ENCODE measurements at places on chromosomes 3 and 15.

DNA sequence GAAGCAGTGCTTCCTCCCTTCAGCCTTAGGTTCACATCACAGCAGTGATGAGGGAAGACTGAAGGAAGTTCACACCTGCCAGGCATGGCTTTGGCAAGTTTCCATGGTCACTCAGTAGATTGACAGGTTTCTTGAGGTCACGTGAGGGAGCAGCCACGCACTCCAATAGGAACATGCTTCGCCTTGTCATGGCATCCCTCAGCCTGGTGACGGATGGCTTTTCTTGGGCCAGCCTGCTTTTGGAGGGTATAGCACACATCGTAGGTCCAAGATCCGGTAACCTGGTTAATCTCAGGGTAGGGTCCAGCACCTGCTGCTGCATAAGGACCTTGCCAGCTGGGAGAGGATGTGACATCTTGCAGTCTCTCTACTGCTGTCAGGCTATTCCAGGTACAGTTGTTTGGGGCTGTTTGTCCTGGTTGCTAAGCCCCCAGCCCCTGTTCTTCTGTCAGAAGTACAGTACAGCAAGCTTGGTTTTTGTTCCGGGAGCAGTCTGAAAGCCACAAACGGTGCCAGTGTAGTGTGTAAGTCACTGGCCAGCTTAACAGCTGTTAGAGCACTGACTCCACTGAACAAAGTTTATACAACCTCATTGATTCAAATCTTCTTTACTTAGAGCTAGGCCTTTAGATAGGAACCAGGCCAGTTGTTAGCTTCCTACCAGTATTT lies 42.3 kb downstream of the PSMD6 start:
- DNase-seq = no peak

DNA sequence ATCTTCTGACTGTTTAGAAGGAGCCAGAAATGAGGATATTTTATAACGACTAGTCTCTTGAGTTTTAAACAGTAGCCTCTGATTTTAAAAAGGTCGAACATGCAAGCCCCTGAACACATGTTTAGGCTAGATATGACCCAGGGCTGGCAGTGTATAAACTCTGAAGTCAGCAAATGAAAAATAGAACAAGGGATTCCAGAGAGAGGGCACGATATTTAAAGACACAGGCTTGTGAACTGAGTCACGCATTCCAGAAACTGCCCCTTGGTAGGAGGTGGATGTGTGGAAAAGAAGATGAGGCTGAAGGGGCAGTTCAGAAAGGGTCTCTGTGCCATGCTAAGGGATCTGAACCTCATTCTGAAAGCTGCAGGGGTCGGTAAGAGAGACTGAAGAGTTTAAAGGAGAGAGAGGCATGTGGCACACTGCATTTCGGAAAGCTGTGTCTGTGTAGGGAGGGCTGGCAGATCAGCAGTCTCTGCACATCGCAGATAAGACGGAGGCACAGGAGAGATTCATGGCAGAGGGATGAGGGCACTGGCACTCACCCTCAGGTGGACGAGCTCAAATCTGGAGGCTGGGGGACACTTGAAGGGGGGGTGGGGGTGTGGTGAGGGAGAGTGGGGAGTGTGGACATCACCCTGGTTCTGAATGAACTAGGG lies 22.1 kb downstream of the ST8SIA2 start:
- no peak for DNase-seq

DNA sequence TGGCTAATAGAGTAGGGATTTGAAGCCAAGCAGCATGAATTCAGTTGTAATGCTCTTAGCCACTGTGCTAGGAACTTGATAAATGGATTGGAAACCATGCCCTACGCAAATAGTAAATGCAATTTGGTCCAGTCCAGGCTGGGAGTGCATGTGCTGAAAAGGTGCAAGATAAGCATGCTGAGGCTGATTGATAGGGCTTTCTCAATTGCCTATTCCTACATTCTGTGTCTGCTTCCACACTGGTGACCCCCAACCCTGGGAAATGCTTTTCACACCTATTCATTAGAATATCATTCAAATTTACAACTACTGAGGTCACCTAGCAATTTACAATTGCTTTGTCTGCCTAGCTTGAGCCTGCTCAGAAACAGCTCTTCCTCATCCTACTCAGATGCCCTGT lies 84.7 kb upstream of the SLC25A36 start:
- DNase-seq = no peak

DNA sequence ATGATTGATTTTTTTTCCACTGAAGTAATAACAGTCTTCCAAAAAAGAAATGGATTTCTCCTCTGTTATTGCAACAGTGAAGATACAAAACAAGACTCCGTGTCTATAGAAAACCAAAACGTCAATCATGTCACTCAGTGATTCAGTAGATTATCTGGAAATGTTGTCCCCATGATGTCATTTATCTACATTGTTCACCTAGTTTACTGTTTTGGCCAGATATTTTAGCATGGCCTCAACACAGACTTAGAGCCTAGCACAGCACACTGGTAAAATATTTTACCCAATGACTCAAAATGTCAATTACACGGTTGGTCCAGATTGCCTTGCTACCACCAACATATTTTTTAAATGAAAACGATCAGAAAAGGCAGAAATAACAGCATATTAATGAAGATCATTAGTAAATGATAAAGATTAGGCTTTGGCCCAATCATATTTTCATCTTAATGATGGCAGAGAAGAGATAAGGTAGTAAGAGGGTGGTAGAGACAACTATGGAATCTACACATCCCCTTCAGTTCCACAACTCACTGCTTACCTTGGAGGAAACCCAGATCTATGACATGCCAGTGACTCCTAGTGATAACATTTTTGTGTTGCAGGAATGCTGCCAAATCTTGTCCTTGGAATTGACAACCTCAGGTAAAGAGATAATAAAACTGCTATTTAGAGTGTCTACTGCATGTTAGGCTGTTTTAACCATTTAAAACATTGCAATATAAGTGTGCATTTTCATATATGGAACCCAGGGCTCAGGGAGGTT lies 347.7 kb upstream of the ARPP21 start:
- DNase-seq = no peak

- DNase-seq = no peak
Measured at GRCh38 chr3:37423825-37424224, 249.4 kb upstream of the LRRFIP2 start.

GRCh38 chr15:38682363-38682762 lies 117.7 kb upstream of the RASGRP1 start:
- DNase-seq = no peak

- DNase-seq = no peak
Measured at GRCh38 chr3:66483409-66483906, 17.4 kb downstream of the LRIG1 start.

DNA sequence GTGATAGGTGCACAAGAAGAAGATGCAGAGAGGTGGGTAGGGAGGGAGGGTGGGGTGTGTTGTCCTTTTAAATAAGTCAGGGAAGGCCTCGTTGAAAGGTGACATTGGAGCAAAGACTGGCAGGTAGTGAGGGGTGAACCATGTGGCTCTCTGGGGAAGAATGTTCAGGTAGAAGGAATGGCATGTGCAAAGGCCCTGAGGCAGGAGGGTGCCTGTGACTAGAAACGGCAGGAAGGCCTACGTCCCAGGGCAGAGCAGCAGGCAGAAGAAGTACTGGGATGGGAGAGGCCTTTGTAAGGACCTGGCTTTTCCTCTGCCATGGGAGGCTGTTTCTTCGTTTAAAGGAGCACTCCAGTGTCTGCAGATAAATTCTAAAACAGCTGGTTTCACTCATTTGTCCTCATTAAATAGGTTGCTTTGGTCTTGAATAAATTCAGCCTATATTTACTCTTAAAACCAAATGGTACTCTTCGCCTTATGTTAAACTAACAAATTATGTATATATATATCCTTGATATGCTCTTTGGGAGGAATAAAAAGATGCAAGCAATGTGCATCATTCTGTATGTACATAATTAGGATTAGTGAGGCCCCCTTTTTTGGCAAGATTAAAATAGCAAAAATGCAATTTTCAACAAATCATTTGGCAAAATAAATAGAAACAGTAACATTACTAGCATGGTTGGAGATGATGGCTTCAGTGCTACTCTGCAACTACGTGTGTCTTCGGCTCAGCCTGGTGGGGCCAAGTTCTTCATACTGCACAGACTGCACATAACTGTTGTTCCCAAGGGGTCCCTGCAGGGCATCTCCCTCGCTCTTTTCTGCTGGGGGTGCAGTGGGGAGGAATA lies 151.4 kb downstream of the KLF13 start:
- no peak for DNase-seq

DNA sequence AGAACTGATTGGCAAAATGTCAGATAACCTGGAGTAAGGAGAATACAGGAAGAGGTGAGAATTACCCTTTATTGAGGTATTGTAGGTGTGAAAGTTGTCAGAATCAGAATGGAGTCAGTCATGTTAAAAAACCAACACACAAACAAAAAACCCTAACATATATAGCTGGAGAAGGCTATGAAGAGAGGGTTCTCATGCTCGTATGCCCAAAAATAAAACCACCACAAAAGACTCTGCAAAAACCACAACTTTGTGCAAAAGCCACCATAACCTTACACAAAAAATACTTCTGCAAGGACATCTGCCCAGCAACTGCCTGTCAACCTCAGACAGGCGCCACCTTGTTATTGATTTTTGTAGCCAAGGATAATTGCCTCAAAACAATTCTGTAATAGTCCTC lies 136.0 kb downstream of the CD47 start:
- no peak for DNase-seq

GRCh38 chr15:74655424-74655823 lies 39.8 kb downstream of the CLK3 start:
- DNase-seq = peak; percentile 18
